Frontal cortex (tissue), 4 donors: ENCODE measurements at places on chromosomes 7 and 10.

- DNase-seq, result no peak
Measured at GRCh38 chr10:26911811-26912461, 51.2 kb upstream of the ABI1 start.

- DNase-seq, result peak; percentile 77
Measured at GRCh38 chr7:901388-902154, 25.2 kb downstream of the GET4 start.

GRCh38 chr10:6083523-6084475 is 5.0 kb upstream of the RBM17 start:
- no peak for DNase-seq

DNA sequence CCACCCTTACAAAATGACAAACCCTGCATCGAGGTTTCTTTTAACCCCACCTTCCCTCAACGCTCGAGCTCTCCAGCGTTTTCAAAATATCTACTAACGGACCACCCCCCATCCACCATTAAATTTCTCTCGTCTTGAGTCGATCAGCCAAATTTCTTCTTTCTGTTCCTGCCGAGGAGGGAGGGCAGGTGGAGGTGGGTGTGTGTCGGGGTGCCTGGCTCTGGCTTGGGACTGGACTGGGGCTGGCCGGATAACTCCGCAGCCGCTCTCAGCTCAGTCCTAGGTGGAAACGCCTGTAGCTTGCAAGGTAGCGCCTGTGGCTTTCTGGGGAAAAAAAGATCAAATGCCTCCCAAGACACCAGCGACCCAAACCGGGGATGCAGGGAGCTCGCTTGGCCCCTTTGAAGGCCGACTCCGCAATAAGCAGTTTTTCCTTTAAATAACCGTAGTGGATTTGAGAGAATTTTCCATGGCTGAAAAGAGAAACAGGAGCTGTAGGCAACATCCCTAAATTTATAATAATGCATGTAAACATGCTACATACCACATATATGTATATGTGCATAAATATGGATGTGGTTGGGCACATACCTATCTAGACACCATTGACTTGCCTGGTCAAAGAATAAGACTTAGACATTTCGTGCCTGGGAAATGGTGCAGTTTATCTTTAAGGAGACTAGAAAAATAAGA is 1.9 kb upstream of the TMEM178B start:
- peak; percentile 60 for DNase-seq

DNA sequence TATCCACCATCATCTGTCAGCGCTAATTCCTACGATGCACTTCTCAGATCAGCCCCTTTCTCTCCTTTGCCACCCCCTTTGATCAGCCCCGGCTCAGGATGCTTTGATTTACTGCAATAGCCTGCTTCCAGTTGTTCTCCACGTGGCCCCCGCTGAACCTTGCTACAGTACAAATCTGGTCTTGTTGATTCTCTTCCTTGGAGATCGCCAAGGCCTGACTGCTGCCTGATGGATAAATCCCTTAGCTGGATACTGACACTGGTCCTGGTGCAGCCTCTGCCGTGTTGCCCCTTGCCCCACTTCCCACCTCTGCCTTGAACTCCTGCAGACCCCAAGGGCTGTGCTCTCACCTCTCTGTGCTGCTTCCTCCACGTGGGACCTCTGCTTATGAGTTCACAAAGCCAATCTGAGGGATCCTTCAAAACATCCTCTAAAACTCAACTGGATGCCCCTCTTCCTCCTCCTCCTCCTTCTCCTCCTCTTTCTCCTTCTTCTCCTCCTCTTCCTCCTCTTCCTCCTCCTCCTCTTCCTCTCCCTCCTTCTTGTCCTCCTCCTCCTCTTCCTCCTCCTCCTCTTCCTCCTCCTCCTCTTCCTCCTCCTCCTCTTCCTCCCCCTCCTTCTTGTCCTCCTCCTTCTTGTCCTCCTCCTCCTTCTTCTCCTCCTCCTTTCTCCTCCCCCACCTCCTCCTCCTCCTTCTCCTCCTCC is 15.3 kb downstream of the PLXNA4 start:
- no peak for DNase-seq

- no peak for DNase-seq
Measured at GRCh38 chr7:34939175-34939574, 98.1 kb downstream of the DPY19L1 start.
